ENCODE measurements at places on chromosomes 7 and 10. TPM values are rescaled to one million over a fixed set of nuclear protein-coding genes. Genes with fewer than 3 reads are reported as not detected.

GRCh38 chr7:24905996-24906770, 73.8 kb downstream of the OSBPL3 start:
- DNase-seq = peak; percentile 55

DNA sequence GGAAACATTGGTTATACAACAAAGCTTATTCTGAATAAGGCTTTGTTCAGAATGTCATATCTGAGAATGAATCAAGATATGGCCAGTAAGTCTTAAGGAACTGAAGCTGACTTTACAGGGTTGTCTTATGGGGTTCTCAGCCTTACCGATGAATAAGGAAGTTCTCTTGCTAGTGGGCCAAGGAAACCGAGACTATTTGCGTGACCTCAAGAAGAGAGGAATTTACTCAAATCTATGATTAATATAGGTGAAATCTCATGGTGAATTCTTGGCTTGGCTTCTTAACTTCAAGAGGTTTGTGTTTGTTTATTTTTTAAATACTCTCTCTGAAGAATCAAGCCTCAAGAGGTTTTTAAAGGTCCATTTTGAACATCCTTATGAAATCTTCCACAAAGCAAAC, 4.7 kb upstream of the MRLN start:
- peak; percentile 11 for DNase-seq

- no peak for DNase-seq
Measured at GRCh38 chr7:131735101-131735500, 178.7 kb upstream of the PODXL start.

- DNase-seq = no peak
Measured at GRCh38 chr7:106068538-106068961, 43.6 kb downstream of the SYPL1 start.

- DNase-seq = no peak
Measured at GRCh38 chr10:125370578-125370977, 210.2 kb upstream of the CTBP2 start.

- no peak for DNase-seq
Measured at GRCh38 chr10:121722665-121723064, 124.4 kb upstream of the FGFR2 start.

GRCh38 chr10:97763411-97763810, 8.4 kb downstream of the SFRP5 start:
- DNase-seq = no peak

GRCh38 chr10:24727786-24728185, 4.1 kb upstream of the ARHGAP21 start:
- no peak for DNase-seq

DNA sequence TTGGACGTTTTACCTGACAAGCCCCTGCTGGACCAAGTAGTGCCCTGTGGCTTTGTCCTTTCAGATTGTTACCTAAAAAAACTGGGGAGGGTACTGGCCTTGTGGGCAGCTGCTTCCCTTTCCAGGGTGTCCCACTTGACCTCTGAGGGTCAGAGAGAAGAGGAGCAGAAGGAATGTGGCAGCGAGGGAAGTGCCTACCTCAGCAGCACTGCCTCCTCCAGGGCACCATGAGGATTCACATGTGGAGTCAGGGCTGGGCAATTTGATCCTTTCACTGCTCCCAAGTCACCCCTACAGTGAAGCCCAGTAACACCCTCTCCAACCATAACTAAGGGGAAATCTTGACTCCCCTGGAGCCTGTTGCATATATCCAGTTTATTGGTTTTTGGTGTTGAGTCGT, 64.6 kb downstream of the ITGB1 start:
- DNase-seq = peak; percentile 19

DNA sequence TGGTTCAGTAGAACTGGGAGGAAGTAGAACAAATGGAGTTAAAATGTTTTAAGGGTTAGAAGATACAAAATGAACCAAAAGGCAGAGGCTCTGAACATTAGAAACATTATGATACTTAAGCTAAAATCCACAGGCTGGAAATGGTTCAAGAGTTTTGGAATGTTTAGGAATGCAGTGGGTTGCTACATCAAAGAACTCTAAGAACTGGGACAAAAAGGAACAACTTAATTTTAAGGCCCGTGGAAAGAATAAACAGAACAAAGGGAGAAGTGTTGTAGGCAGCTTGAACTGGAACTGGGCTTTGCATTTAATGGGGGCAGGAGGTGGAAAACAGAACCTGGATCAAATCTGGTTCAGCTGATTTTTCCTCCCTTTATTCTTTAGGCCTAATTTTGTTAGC, 3.5 kb upstream of the C7orf25 start:
- DNase-seq = no peak

DNA sequence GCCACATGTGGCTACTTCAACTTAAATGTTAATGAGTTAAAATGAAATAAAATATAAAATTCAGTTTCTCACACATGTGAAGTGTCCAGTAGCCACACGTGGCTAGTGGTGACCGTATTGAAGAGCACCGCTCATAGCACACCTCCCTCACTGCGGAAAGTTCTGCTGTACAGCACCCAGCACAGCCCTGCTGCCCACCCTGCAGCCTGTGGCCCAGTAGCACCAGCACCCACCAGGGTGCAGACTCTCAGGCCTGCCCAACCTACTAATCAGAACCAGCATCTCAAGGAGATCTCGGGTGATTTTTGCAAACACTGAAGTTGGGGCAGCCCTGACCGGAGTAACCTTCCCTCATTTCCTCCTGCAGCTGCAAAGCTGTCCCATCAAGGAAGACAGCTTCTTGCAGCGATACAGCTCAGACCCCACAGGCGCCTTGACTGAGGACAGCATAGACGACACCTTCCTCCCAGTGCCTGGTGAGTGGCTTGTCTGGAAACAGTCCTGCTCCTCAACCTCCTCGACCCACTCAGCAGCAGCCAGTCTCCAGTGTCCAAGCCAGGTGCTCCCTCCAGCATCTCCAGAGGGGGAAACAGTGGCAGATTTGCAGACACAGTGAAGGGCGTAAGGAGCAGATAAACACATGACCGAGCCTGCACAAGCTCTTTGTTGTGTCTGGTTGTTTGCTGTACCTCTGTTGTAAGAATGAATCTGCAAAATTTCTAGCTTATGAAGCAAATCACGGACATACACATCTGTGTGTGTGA, 162.8 kb upstream of the LANCL2 start:
- no peak for DNase-seq

- no peak for DNase-seq
Measured at GRCh38 chr10:11194859-11195586, 177.4 kb downstream of the CELF2 start.

GRCh38 chr10:132196178-132197113, 9.7 kb downstream of the DPYSL4 start:
- DNase-seq = no peak

DNA sequence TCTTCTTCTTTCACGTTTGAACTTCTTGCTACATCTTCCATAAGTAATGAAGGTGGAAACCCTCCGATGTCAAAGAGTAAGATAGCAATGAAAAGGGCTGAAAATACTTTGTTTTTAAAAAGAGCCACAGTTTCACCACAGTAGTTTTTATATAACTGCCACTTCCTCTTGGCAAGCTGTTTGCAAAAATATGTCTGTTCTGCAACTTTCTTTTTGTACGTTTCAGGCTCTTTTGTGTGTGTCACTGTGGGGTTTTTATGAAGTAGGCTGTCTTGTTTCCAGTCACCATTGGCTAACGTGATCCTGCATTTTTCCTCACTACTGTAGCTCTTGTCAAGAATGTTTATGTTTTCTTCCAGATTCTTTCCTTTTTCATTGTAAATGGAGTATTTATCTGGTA, 55.6 kb downstream of the SLC16A9 start:
- DNase-seq = no peak

DNA sequence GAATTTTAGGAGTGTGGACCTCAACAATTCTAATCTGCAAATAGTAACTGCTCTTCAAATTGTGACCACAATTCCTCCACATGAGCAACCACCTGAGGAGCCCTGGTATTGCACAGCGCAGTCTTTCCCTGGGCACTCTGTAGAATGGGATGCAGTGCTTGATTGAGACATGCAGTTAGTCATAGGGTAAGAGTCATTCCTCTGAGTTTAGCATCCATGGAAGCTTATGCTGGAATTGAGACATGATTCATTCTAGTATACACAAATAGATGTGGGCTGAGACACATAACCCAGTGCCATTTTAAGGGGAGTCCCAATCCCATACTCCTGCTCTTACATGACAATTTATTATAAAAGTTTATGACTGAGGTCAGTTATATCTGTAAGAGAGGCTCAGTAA, 582.3 kb upstream of the CNTNAP2 start:
- DNase-seq = no peak

- DNase-seq = peak; percentile 87
Measured at GRCh38 chr7:102933763-102934162, 21.0 kb downstream of the LRRC17 start.

DNA sequence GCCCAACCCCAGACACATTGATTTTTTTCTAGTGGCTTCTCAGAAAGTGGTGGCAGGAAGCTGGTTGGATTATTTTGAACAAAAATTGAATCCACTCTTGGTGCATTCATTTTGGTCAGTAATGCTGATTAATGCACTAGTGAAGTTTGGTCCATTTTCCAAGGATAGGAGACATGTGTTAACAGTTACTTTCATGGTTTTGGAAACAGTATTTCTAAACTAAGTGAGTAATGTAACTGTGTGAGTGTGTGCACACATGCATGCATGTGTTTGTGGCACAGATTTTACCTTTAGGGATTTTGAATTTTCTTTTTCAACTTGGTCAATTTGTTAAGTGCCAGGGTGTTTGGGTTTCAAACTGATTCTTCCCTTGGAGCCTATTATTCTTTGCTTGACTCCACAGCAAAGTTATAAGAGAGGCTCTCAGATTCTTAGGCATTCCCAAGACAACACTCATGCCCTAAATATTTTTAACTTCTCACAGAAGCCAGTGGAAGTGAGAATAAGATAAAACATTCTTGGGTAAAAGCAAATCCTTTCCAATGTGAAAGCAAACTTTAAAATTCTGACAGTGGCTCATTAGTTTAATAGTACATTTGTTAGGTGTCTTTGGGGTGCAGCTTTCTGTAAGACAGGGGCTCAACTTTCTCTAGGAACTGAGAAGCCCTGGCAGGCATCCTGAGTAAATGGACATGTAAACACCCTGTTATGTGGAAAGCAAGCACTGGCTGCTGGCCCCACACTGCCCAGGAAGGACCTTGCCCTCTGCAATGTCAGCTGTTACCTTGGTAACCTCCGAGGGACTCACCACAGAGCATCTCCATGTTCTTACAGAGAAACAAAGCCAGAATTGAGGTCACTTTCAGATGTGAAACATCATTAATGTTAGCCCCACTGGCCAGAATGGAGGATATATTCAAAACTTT, 68.4 kb downstream of the ASAH2B start:
- DNase-seq = no peak

- DNase-seq = no peak
Measured at GRCh38 chr7:137975221-137975620, 26.7 kb downstream of the CREB3L2 start.

DNA sequence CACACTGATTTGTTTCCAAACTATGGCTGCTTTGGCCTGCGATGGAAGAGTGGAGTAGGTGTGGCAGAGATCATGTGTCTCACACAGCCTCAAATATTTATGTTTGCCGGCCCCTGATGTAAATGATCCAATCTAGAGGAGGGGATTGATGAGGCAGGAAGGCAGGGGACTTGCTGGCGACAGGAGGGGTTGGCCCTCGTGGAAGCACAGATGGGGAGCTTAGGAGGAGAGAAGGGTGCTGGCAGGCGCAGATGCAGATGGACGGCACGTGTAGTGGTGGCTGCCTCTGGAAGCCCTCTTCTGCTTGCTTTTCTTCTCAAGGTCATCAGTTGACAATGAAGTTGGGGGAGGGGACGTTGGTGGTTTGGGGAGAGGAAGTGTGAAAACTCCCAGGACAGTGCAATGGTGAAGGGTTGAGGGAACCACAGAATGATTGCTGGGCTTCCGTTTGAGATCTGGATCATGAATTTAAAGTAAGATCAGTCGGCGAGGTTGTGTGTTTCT, 15.4 kb downstream of the COL13A1 start:
- no peak for DNase-seq

DNA sequence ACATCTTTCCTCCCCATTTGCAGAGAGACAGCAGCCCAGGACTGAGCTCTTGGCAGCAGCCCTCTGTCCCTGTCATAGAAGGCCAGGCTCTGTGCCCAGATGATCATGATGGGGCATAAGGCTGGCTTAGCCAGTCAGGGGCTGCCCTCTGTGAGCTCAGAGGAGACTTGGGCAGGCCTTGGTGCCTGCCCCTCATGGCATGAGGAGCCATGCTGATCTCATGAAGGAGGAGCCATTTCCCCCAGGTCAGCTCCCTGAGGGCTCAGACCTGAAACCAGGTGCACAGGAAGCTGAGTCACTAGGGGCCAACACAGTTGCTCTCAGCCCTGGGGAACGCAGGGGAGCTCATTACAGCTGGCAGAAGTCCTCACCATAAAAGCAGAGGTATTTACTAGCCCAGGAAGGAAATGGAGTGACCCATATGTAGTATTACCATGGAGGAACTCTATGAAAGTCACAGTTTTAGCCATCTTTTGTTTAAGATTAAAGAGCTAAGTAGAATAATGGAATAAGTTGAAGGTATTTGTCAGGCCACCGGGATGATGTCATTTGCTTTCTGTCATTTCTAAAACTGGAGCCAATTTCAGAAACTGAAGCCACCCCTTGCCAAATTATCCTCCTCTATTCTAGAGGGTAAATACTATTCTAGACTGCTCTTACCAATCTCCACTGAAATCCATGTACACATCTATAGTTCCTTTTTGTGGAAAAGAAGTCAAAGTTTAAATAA, 362.4 kb upstream of the ZNF32 start:
- peak; percentile 59 for DNase-seq

GRCh38 chr10:22978287-22978686, 50.4 kb downstream of the ARMC3 start:
- no peak for DNase-seq

GRCh38 chr7:73908123-73908611, 47.2 kb downstream of the TMEM270 start:
- no peak for DNase-seq

DNA sequence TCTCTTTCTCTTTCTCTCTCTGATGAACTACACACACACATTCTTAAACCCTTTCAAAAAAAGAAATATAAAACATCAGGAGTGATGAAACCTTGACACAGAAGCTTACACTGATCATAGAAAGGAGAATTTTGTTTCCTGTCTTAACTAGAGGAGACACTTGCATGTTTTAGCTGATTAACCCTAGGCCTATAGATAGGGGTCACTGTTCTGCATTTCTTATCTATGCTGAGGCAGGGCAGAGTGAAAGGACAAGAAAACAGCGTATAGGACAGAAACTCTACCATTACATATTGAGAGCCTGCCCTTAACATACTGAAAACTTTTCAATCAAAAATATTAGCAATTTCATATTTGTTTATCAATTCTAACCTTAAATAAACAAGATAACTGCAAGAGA, 680.6 kb upstream of the MBL2 start:
- DNase-seq = no peak

DNA sequence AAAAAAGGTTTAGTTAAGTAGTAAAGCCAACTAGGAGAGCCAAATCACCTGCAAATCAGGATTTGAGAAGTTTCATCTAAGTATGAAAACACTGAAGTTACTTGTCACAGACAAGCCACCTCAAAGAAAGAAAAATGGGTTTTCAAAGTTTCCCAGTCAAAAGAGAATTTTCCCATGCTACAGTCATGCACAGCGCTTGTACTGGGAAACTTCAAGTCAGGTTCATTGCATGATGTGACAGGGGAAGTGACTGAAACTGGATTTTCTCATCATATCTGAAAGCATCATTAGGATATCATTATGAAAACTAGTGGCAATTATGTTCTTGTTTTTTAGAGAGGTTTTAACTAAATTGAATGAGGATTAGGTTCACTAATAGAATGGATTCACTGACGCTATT, 167.0 kb downstream of the SGMS1 start:
- no peak for DNase-seq

The TMEM270 gene
- total RNA-seq = 1.5 TPM

The SUN3 gene
- not detected for total RNA-seq

The HOXA2 gene
- total RNA-seq = 11.4 TPM

The OR2A1 gene
- 0.17 TPM for total RNA-seq

The DDC gene
- not detected for total RNA-seq

The PILRA gene
- 0.69 TPM for total RNA-seq

The LRRTM3 gene
- not detected for total RNA-seq

The ITIH2 gene
- not detected for total RNA-seq

The FAM241B gene
- total RNA-seq = 2.8 TPM
